ENCODE measurements at places on chromosomes 16 and 17.

DNA sequence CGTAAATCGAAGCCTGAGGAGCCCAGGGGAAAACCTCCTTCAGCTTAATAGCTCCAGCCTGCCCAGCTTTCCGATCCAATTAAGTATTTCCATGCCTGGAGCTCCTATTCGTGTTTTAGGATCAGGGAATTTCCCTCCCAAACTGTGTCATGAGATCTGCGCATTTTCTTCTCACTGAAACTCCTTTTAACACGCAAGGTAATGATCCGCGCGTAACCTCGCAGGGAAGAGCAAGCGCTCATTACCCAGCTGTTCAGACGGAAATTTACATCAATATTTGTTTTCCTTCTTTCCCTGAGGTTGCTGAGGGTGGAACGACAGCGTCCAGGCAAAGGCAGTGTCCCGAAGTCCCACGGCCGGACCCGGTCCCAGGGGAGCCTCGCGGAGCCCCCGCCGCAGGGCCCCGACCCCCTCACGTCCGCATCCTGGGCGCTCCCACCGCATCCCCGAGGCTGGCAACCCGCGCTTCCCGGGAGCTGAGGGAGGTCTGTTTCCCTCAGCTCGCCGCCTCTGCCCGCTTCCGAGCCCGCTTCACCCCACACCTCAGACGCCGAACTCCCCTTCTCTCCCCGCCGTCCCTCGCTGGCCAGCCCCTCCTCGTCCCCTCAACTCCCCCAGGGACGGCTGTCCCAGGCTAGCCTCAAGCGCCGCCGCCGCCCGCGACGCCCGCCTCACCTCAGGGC is 415 bp downstream of the ABCA5 start:
- DNase-seq: no peak

- DNase-seq: no peak
Observed at GRCh38 chr16:11144122-11144521, 111.9 kb downstream of the SOCS1 start.

- DNase-seq: no peak
Observed at GRCh38 chr17:50609380-50610074, 25.2 kb upstream of the ABCC3 start.

DNA sequence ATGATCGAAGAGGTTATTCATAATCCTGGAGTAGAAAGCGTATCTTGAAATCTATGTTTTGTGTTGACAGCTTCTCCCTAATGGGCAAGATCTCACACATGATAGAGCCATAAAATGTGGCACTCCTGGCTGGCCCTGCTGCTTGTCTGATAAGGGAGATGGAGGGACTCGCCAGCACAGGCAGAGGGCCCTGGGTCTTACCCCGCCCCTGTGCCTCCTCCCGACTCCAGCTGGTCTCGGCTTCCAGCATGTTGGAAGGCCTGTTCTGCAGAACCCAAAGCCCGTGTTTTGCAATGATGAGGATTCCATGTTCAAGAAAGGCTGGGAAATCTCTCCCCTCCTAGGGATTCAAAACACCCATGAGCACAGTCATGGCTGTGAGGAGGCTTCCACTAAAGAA is 106.7 kb upstream of the SDK2 start:
- no peak for DNase-seq

DNA sequence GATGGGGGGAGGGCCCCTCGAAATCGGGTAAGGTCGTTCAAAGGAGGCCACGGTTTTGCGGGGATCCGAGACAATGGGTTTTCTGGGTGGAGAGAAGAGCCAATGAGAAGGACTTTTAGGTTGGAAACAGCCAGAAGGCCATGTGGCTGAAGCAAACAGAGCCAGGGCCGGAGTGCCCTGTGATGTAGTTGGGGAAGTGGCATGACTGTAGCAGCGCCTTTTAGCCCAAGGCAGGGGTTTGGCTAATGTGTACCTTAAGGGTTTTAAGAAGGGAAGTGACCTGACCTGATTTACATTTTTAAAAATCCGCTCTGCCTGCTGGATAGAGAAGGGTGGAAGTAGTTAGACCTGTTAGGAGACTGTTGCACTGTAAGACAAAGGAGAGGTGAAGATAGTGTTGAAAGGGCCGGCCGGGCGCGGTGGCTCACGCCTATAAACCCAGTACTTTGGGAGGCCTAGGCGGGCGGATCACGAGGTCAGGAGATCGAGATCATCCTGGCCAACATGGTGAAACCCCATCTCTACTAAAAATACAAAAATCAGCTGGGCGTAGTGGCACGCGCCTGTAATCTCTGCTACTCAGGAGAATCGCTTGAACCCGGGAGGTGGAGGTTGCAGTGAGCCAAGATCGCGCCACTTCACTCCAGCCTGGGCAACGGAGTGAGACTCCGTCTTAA is 1.0 kb downstream of the LYRM1 start:
- DNase-seq: no peak

DNA sequence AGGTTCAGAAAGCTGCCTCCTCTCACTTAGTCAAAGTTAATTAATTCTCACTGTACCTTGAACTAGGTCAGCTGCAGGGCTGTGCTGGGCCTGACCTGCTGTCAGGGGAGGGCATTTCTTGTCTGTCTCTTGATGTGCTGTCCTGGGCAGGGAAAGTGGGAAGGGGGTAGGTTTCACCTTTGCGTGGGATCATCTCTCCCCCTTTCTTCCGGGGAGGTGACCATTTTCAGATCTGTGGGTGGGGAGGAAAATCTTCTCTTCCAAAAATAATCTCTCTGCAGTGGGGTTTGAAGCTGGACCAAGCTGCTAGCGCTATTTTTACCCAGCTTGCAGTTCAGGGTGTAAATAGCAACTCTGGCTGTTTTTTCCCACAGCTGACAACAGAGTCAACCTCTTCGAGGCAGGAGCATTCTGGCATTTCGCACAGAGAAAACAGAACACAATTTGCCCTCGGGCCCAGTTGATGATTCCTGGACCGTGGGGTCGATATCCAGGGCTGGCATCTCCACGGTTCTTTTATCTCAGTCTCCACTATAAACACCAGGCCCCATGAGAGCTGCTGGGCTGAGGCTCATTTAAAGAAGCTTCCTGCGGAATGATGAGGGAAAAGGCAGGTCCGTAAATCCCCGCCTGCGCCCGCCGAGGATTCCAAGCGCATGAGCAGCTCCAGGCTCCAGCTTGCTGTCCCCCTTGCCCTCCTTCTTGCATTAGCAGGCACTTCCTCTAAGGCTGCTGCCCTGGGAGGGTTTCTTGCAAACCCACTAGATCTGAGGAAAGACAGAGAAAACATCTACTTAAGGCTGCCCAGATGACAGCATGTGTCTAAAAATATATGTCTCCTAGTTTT is 93.9 kb downstream of the YPEL2 start:
- DNase-seq: no peak

DNA sequence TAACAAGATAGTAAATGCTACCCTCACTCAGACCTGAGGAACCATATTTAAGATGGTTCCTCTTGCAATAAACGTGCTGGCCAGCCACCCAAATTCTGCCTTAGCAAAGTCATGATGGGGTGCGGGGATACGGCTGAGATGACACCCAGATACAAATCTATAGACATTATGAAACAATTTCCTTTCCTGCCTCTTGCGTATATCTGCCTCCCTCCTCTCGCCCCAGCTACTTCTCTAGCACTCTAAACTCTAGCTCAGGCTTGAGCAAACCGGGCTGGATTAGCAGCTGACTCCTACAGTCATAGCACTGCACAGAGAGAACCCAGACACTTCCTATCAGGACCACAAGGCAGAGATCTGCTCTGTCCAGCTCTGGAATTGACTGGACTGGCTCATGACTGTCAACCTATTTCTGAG is 22.3 kb downstream of the CD300LF start:
- DNase-seq: no peak

GRCh38 chr17:40608061-40608581 is 39.5 kb downstream of the SMARCE1 start:
- DNase-seq: no peak

- no peak for DNase-seq
Observed at GRCh38 chr16:12066823-12067222, 90.3 kb downstream of the SNX29 start.

DNA sequence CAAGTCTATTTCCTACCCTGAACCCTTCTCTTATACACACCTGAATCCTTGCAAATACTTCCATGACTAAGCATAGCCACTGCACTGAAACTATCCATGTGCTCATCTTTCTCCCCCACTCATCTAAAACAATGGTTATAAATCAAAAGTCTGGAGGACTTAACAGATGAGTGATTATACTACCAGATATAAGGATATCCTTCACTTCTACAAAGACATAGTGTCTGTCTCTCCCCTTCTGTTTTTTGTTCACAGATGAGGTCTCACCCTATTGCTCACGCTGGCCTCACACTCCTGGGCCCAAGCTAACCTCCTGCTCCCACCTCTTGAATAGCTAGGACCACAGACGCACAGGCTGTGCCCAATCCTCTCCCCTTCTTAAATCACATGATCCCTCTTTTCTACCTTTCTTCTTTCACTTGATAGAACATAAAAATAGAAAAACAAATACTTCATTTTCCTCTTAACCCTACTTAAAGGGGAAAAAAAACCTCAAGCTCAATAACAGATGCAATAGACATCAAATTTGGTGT is 19.2 kb downstream of the CEP112 start:
- DNase-seq: no peak

DNA sequence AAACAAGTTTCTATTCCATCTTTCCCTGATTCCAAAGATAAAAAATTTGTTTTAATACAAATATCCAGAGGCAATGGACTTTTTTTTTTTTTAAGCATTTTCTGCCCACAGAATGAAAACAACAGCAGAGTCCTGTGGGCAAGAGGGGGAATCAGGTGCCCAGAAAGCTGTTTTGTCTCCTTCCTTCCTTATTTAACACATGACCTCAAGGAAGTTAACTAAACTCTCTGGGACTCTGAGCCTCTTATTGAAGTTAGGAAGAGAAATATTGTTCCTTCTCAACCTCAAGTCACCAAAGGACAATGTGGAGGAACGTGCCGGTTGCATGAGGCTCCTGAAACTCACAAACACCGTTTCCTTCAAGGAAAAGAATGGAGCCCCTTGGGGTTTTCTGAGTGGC is 34.9 kb downstream of the LITAF start:
- DNase-seq: no peak

- DNase-seq: no peak
Observed at GRCh38 chr17:76426853-76427252, 26.1 kb downstream of the UBE2O start.

- no peak for DNase-seq
Observed at GRCh38 chr16:79007614-79008013, 592.9 kb downstream of the MAF start.

- DNase-seq: no peak
Observed at GRCh38 chr17:77343031-77343800, 202.4 kb downstream of the SEC14L1 start.

DNA sequence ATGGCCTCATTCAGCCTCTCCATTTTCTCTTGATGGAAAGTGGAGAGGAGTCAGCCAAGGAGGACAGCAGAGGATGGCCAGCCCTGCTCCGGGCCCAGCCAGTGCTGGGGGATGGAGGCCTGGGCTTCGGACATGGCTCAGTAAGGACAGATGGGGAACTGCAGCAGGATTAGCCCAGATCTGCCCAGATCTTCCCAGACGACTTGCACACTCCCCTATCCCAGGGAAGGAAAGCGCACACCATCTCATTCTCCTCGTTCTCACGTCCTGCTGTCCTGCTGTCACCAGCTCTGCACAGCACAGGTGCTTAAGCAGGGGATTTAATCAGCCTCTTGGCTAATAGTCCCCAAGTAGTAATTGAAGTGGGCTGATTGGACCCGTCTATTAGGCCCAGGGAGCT is 100.2 kb upstream of the SDK2 start:
- DNase-seq: no peak

- no peak for DNase-seq
Observed at GRCh38 chr17:80036715-80037477, 454 bp downstream of the CCDC40 start.

DNA sequence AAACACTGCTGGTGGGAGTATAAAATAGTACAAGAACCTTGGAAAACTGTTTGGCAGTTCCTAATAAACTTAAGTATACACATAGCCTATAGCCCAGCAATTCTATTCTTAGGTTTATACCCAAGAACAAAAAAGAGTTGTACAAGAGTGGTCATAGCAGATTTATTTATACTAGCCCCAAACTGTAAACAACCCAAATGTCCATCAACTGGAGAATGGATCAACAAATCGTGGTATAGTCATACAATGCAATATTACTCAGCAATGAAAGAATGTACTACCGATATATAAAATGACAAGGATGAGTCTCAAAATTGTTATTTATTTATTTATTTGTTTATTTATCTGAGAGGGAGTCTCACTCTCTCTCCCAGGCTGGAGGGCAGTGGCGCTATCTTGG is 23.1 kb downstream of the GNGT2 start:
- no peak for DNase-seq

DNA sequence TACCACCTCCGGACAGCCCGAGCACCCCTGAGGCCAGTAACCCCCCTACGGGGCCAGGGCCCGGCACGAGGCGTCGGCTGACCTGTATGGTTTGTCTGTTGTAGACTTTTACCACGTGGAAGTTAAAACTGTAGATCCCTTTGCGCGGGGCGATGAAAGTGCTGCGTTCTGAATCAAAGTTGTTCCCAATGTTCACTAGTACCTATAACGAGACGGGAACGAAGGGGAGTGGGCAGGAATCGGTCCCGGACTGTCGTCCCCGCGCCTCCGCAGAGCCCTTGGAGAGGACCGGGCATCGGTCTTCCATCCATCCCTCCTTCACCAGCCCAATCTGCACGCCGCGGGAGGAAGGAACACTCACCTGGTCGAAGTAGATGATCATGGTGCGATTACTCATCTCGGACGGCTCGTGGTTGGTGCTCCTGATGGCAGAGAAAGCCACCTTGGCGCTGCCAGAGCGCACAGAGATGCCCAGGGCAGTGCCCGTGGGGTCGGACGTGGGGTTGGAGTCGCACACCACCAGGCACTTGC is 732 bp downstream of the CBLN1 start:
- DNase-seq: no peak

DNA sequence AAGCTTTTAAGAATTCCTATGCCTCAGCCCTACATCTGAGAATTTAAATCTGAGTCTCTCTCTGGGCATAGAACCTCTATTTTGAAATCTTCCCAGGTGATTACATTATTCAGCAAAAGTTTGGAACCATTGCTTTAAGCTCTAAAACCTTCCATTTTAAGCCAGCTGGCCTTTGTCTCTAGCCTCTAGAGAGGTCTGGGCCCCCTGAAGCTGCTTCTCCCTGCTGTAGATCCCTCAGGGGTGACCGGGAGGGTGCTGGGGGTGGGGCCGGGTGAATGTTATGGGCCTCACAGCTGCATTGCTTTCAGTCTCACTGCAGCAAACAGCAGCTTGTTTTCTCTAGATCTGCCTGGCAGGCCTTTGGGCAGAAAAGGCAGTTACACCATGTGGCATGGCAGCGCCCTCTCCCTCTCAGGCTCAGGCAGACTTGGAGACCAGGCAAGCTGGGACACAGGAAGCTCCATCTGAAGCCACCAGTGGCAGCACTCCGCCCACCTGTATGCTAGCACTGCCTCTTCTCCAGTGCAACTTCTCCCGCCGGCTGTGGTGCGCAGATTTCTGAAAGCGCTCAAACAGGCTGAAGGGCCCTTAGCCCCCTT is 66.3 kb downstream of the MPRIP start:
- no peak for DNase-seq

DNA sequence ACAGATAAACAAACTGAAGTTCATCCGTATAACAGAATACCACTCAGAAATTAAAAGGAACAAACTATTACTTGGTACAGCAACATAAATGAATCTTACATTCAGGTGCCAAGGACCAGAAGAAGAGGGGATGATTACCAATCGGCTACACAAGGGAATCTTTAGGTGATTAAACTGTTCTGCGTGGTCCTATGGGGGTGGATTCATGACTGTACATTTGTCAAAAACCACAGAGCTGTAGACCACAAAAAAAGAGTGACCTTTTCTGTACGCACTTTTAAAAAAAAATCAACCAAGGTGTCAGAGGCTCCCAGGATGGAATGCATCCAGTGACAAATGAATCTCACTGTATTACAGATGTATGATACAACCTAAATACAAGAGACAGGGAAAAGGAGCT is 110.8 kb downstream of the CDYL2 start:
- DNase-seq: no peak

GRCh38 chr17:68868708-68869107 is 86.5 kb downstream of the ABCA8 start:
- DNase-seq: no peak

Data from brain pericyte (primary cell).